A549 treated with AZD2906 at 1 μM for 4 hours (cell line): ENCODE measurements at places on chromosomes 16 and 17. TPM values are rescaled to one million over a fixed set of nuclear protein-coding genes. Genes with fewer than 3 reads are reported as not detected.

Gene CD19
- total RNA-seq = not detected in 5 replicates

Gene SLC9A5
- 1.0 to 1.8 TPM (median 1.4 TPM) in 5 replicates for total RNA-seq

Gene GAST
- total RNA-seq = 0.17 TPM in 1 of 5 replicates, not detected in the others

Gene CCL3
- not detected in 5 replicates for total RNA-seq

Gene SRCAP
- total RNA-seq = 16.0 to 26.6 TPM (median 17.8 TPM) in 5 replicates

Gene ZNF19
- 1.2 to 2.1 TPM (median 1.9 TPM) in 5 replicates for total RNA-seq

Gene ZNF597
- 0.95 to 1.3 TPM (median 1.0 TPM) in 5 replicates for total RNA-seq

Gene PITPNM3
- total RNA-seq = 1.8 to 2.8 TPM (median 2.2 TPM) in 5 replicates

Gene PSMD7
- 127 to 196 TPM (median 140 TPM) in 5 replicates for total RNA-seq

Gene HASPIN
- 11.9 to 14.8 TPM (median 12.3 TPM) in 5 replicates for total RNA-seq

Gene MT1A
- total RNA-seq = 30.1 to 42.3 TPM (median 34.0 TPM) in 5 replicates

Gene MCRIP1
- total RNA-seq = 79.5 to 107 TPM (median 101 TPM) in 5 replicates

Gene CACNG5
- total RNA-seq = not detected in 5 replicates

Gene GID4
- 9.2 to 11.4 TPM (median 10.9 TPM) in 5 replicates for total RNA-seq

Gene DLX4
- 1.9 to 2.7 TPM (median 2.6 TPM) in 5 replicates for total RNA-seq

Gene CHST5
- not detected in 5 replicates for total RNA-seq

Gene HEATR9
- not detected in 5 replicates for total RNA-seq

Gene FKBP10
- total RNA-seq = 85.2 to 104 TPM (median 96.6 TPM) in 5 replicates

Gene ANKFY1
- total RNA-seq = 27.7 to 32.7 TPM (median 29.5 TPM) in 5 replicates

Gene DNAJC7
- 103 to 115 TPM (median 105 TPM) in 5 replicates for total RNA-seq

Gene NPIPA3
- total RNA-seq = 0.37 to 2.0 TPM (median 1.1 TPM) in 5 replicates

Gene ESRP2
- 0.05 to 0.18 TPM (median 0.10 TPM) in 5 replicates for total RNA-seq

Gene MRPL28
- total RNA-seq = 120 to 138 TPM (median 130 TPM) in 5 replicates

Gene PRR35
- 0.08 to 0.28 TPM (median 0.26 TPM) in 5 replicates for total RNA-seq
